NCI-H1105 (cell line): ENCODE measurements at places on chromosomes 2 and 18.

DNA sequence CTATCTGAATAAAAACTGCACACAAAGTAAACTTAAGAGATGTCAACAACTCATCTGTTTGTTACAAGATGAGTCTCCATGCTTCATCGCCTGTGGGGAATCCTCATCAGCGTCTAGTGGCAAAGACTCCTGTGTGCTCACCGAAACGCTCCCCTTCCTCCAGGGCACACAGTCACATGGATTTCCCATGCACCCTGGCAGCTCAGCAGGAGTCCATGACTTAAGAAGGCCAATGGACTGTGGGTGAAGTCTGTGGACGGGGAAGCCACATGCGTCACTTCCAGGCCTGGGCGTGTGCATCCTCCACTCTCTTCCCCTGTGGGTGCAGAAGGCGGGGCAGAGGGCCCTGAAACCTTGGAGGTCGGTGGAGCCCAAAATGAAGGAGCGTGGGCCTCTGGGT lies 41.1 kb downstream of the ID2 start:
- DNase-seq: no peak

- no peak for DNase-seq
These were observed 99.7 kb upstream of the SMAD7 start for GRCh38 chr18:49050452-49050851.

DNA sequence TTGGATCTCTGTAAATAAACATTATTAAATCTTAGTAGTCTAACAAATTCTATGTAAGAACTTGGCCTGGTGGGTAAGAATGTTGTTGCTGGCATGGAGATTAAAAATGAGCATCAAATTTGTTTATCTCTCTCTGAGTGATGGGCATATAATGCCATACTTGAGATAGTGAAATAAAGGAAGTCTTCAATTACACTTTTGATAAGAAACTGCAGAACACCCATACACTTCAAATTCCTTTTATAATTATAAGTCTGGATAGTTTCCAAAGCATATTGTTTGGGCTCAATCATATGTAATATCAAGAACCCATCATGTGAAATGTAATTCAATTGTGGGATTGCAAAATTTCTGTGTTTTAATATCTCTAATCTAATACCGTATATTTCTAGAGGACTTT lies 47.4 kb upstream of the PARD3B start:
- no peak for DNase-seq

DNA sequence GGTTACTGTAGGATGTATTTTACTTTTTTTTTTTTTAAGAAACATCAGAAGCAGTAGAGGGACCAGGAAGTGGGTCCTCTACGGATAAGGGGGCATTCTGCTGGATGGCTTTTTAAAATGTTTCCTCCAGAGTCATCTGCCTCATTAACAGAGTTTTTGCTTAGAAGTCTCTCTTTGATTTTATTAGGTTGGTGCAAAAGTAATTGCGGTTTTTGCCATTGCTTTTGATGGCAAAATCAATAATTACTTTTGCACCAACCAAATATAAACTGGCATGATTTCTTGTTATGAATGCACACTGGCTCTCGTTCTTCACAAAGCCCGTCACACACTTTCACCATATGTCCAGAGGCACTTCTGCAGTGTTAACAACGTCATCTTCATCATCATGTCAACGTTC lies 68.5 kb upstream of the FAM237A start:
- no peak for DNase-seq

DNA sequence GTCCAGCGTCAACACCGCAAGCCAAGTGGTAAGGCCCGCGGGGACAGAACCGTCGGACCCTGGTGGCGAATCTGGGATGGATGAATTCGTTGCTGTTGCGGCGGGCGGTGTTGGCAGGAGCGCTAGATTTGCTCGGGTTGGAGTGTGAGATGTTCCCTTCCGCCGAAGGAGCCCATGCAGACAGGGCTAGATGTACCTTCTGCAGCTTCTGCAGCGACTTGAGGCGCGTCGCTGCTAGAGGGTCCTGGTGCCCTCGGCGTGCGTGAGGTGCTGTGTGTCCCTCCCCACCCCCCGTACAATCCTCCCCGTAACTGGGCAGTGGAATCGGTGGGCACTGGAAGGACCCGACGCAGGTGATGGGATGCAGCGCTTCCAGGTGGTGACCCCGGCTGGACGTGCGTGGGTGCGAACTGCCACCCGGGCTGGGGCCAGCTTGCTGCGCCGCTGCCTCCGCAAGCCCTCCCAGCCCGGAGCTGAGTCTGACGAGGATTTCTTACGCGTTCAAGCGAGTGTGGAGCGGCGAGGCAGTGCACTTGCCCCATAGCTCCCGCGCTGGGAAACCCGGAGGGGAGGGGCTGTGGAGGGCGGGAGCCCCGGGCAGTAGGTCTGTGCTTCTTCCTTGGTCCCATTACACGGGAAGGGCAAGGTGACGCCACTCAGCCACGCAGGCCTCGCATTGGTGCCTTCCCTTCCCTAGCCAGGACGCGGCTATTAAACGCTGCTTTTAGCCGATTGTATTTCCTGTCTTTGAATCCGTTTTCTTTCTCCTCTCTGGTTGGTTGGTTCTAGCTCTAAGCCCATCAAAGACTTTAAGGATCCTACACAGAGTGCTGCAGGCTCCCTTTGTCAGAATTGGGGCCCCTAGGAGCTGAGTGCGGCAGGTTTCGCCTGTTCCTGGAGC lies 34.2 kb downstream of the CHRNA1 start:
- no peak for DNase-seq

DNA sequence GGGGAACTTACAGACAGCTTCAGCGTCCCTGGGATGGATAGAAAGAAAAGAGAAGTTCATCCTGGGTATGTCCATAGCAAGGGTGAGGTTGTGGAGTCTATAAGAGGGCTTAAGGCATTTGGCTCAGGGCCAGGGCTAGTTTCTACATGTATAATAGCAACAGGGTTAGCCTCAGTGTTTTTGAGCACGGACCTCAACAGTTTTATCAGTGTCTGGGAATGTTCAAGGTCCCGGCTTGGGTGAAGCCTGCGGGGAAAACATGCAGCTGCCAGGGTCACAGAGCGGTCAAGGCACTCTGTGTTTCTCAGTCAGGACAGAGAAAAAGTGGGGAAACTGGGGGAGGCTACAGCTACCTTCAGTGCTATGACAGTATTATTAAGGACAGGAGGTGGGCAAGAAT lies 427.7 kb upstream of the HS6ST1 start:
- DNase-seq: no peak

DNA sequence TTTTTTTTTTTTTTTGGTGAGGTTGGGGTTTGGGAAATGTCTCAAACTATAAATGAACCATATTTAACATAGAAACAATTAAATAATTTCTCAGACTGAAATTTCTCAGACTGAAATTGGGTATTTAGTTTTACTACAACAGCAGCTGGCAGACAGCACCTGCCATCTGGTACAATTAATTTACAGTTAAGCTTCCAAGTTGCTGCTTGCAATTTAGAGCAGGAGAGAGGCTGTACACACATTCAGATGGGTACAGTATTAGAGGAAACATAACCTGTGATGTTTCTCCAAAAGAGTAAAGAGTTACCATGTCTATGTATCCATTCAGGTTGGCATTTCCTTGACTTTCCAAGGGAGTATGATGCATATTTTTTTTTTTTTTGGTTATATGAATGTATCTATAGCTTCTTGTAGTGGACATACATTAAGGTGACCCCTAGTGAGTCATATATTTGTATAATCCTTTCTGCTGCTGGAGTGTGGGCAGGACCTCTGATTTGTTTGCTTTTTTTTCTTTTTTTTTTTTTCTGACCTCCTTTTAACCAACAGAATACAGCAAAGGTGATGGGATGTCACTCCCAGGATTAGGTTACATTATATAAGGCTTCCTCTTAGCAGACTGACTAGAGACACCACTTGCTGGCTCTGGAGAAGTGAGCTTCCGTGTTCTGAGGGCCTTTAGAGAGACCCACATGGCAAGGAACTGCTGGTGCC lies 201.7 kb downstream of the PTH2R start:
- peak; percentile 70 for DNase-seq

- DNase-seq: no peak
These were observed 263.7 kb downstream of the ETAA1 start for GRCh38 chr2:67660871-67661270.

DNA sequence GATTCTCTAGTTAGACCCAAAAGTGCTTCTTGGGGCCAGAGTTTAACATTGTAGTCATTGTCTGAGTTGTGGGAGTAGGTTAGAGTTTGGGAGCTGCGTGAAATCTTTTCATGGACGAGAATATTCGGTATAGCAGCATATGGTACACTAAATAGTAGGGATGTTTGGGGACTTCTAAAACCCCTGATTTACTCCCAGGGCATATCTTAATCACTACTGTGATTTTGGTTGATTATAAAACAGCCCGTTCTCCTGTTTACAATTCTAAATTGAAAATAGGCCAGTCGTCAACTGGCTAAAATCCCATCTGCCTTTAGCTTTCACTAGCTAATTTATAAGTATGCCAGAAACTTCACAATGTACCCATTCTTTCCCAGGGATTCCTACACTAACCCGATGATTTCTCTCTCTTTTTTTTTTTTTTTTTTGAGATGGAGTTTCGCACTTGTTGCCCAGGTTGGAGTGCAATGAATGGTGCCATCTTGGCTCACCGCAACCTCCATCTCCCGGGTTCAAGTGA lies 44.3 kb downstream of the MOB4 start:
- DNase-seq: no peak

DNA sequence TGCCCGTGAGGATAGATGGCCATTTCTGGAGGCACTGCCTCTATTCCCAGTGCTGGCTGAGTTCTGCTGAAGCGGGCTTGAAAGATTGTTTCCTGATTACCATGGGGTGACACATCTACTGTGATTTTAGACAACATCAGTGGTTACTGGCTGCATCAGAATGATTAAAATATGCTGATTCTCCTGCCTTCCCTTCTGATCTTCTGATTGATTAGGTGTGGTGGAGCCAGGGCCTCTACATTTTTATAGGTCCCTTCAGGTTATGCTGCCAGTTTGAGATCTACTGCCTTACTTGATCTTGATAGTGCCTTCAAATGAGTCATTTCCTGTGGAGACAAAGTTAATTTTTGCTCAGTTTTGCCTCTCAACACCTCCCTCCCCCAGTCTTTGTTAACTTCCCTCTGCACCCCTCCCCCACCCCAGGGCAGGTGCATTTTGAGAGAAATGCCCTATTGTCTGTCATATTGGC lies 31.6 kb upstream of the SNORC start:
- no peak for DNase-seq

DNA sequence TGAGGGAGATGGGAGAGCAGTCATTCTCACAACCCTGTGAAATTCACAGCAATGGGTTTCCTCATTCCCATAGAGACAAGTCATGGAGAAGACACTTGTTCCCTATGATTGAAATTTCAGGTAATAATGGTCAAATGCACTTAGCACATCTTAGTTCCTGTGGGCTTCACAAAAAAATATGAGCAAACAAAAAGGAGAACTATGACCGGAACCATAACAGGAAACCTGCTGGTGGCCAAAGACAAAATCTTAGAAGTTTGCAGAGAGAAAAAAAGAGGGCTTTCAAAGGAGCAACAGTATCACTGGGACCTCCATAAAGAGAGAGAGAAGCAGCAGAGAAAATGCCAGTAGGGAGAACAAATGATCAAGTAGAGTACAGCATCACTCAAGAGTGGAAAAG lies 138.9 kb upstream of the APCDD1 start:
- no peak for DNase-seq

DNA sequence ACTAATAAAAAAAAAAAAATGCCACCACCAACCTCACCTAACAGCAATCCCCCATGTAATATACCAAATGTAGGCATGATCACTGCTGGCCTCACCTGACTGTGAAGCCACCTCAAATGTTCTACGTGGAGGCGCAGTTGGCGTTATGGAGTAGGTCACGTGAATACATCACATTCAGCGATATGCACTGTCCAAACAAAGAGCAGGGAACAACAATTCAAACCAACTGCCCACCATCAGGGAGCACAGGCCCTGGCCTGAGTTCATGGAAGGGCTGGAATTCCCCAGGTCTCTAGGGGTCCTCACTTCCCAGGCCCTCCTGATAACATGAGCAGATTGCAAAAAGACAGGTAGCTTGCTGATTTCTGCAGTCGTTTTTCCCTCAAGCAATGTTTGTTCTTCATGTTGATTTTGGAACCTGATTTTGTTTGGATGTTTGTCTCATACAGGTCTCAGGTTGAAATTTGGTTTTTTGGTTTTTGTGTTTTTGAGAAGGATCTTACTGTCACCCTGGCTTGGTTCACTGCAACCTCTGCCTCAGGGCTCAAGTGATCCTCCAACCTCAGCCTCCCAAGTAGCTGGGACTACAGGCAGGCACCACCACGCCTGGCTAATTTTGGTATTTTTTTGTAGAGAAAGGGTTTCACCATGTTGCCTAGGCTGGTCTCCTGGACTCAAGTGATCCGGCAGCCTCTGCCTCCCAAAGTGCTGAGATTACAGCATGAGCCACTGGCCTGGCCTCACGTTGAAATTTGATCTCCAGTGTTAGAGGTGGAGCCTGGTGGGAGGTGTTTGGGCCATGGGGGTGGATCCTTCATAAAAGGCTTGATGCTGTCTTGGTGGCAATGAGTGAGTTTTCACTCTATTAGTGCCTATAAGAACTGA lies 15.5 kb downstream of the TBC1D8 start:
- no peak for DNase-seq

GRCh38 chr2:3265471-3265870 lies 112.1 kb downstream of the EIPR1 start:
- no peak for DNase-seq

- no peak for DNase-seq
These were observed 33.5 kb upstream of the REL start for GRCh38 chr2:60847854-60848253.

- DNase-seq: no peak
These were observed 8.3 kb upstream of the GPR148 start for GRCh38 chr2:130720528-130720927.

DNA sequence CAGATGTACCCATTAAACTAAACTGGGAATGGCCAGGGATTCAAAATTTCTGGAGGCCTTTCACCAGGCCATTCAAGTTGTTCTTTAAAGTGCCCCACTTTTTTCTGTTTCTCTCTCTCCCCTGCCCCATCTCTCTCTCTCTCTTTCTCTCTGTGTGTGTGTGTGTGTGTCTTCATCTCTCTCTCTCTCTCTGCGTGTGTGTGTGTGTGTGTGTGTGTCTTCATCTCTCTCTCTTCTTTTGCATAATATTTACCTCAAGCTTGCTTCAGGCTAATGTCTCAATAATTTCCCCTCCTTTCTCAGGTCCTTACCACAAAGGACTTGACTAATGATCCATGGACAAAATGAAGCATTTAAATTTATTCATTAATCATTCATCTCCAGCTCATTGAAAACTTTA lies 164.2 kb upstream of the KLHL14 start:
- DNase-seq: no peak

- DNase-seq: no peak
These were observed 238.5 kb downstream of the DYSF start for GRCh38 chr2:71691747-71692441.

GRCh38 chr2:131016826-131017741 lies 76.2 kb downstream of the FAM168B start:
- no peak for DNase-seq
